DMS 273 treated with DMSO at 0.1 percent for 48 hours (cell line): ENCODE measurements at places on chromosomes 5 and 9.

- no peak for DNase-seq
Measured at GRCh38 chr5:91183743-91184142, 199.4 kb downstream of the ARRDC3 start.

GRCh38 chr9:68740561-68740960 lies 35.5 kb downstream of the PIP5K1B start:
- DNase-seq = no peak

GRCh38 chr9:22415941-22416691 lies 30.5 kb upstream of the DMRTA1 start:
- no peak for DNase-seq

GRCh38 chr5:170361116-170361515 lies 28.1 kb downstream of the KCNMB1 start:
- DNase-seq = no peak

DNA sequence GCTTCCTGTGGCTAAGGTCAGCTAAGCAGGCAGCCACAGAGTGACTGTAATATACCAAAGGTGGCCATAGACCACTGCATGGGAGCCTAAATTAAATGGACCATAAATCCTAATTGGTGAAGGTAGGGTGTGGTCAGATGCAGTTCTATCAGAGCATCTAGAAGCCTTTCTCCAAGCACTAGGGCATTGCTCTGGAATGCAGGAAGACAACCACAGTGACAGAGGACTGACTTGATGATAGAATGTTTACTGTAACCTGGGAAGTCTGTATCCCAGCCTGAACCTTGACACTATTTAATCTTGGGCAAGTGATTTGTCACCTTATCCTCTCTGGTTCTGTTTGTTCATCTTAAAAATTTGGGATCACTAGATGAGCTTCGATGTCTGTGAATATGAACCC lies 2.3 kb downstream of the FBXO38 start:
- no peak for DNase-seq

- no peak for DNase-seq
Measured at GRCh38 chr5:115116001-115116400, 53.7 kb downstream of the TRIM36 start.

GRCh38 chr5:139829471-139829870 lies 33.9 kb downstream of the PSD2 start:
- no peak for DNase-seq

DNA sequence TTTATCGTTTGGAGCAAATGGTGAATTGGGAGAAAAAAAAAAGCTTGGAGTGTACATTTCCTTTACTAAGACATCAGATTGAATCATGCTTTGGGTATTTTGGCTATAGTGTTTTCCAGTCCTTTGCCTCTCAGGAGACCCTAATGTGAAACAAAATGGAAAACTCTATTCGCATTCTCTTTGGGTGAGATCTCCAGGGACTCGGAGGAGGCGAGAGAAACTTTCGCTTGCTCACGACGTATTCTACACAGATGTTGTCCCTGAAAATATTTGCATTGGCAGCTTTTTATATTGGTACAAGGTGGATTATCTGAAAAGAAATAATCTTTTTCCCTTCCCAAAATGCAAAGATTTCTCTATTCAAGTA lies 1240.1 kb upstream of the WWC1 start:
- no peak for DNase-seq

DNA sequence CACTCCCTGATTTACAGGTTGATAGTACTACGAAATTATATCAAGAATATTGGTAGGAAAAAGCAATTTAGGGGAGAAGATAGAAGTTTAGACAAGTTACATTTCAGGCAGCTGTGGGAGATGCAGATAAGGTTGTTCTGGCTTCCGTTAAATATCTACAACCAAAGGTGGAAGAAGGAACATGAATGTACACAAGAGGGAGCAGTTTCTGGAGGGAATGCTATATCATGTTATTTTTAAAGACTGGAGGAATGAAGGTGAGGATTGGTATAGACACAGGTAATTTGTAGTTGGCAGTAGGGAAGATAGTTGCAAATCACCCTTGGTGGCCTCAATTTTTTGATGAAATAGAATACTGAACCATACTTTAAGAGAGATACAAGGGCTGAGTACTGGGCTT lies 187.3 kb upstream of the NMUR2 start:
- DNase-seq = no peak

DNA sequence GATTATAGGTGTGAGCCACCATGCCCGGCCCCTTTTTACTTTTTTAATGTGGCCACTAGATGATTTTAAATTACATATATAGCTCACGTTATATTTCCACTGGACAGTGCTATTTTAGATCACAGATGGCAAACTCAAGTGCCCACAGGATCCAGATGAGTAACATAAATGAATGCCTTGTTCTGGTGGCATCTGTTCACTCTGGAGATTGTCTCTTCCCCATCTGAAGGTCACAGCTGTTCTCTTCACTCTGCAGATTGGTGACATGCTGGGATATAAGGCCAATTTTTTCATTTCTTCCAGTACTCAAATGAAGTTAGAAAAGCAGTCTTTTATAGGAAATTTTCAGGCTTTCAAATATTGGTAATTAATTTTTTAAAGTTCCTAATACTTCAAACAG lies 160.1 kb downstream of the DOCK8 start:
- DNase-seq = peak; percentile 63

- DNase-seq = no peak
Measured at GRCh38 chr5:114192108-114192507, 169.8 kb upstream of the KCNN2 start.

GRCh38 chr9:12784461-12785259 lies 9.8 kb downstream of the LURAP1L start:
- peak; percentile 73 for DNase-seq

- no peak for DNase-seq
Measured at GRCh38 chr5:158162026-158162425, 303.1 kb upstream of the CLINT1 start.

DNA sequence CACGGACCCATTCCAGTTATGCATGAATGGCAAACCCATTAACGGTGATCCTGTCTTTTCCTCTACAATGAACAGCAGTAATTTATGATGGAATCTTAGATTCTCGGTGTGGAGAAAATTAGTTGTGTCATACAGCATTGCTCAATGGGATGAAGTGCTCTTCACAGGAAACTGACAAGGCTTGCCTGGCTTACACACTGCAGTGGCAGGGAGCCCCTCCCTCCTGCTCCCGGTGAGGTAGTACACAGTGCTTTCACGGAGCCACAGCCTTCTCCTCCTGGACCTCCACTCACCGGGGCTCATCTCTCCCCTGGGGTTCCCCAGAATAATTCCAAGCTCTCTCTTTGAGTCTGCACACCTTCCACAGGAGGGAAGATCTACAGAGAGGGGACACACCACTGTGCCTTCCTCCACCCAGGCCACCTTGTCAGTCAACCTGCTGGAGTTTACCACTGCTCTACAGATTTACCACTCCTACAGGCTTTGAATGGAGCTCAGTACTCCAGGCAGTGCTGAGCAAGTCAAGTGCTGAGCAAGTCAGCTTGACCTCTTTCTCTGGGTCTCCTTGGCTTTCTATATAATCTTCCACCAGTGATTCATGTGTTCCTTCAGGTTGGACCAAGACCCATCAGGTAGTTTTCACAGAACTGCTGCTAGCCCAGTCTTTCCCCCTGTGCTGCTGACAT lies 59.1 kb upstream of the TBC1D2 start:
- no peak for DNase-seq

GRCh38 chr9:108620767-108621166 lies 235.0 kb downstream of the ACTL7B start:
- no peak for DNase-seq

GRCh38 chr5:10599862-10600284 lies 36.0 kb downstream of the ANKRD33B start:
- DNase-seq = no peak

DNA sequence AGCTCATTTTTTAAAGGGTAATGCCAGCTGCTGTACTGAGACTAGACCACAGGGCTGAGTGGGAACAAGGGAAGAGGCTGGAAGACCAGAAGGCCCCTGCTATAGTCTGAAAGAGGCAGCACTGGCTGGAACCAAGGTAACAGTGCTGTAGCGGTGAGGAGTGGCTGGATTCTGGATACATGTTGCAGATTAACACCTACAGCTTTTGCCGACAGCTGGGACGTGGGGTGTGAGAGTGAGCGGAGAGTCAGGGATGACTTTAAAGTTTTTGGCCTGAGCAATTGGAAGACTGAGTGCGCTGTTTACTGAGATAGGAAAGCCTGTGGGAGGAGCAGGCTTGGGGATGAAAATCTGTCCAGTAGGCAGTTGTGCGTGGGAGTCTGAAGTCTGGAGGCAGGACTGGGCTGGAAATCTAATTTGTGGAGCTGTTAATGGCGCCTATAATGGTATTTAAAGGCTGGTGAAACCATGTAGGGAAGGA lies 26.5 kb downstream of the AQP7 start:
- DNase-seq = no peak
